ENCODE measurements at places on chromosomes 4 and X.

DNA sequence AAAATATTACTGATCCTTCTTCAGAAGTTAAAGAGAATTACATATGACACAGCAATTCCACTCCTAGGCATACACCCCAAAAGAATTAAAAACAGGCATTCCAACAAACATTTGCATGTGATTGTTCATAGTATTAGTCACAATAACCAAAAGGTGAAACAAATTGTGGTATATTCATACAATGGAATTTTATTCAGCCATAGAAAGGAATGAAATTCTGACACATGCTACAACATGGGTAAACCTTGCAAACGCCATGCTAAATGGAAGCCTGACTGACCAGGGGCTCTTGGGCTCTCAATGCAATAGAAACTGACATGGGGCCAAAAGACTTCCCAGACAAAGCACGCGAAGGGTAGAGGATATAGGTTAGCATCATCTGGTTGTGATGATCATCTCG lies 62.1 kb upstream of the S100G start:
- DNase-seq = no peak

DNA sequence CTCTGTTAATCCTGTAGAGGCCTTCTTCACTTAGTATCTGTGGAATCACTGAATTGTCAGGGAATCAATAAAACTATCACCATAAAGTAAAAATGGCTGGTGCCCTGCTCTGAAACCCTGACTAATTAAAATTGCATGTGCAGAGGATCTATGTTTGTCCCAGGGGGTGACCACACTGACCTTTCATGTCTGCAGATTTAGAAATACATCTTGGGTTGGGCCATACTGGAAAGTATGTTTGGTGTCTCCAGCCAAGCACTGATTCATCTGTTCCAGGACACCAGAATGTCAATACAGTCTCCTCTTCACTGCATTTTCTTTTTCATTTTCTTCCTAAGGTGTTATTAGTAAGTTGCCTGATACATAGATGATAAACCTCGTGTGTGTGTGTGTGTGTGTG lies 490.9 kb upstream of the INTU start:
- DNase-seq = peak; percentile 76

DNA sequence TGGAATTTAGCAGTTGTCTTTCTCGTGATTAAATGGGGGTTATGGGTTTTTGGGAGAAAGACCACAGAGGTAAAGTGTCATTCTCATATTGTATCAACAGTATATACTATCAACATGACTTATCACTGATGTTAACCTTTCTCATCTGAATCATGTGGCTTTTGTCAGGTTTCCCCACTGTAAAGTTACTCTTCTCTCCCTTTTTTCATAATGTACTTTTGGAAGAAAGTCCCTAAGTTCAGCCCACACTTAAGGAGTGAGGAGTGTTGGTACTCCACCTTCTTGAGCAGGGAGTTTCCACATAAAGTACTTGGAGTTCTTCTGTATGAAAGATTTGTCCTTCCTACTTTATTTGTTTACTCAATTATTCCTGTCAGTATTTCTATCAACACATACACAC lies 169.9 kb downstream of the ZNF330 start:
- no peak for DNase-seq

- DNase-seq = no peak
These were observed 94.1 kb downstream of the RNF150 start for GRCh38 chr4:141039156-141039555.

DNA sequence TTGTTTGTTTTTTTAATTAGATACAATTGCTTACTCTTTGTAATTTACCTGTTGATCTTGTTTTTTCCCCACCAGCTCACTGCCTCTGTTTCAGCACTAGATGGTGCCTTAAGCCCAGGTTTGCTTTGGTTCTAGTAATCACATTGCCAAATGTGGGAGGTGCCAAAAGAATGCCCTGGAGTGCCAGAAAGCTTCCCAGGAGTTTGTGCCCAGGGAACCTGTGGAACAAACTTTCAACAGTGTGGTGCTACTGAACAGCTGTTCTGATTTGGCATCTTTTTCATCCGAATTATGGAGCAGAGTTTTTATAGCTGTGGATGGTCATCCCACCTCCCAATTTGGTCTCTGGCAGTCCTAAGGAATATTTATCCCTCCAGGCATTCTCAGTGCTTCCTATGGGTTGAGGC lies 1000.7 kb downstream of the STIM2 start:
- no peak for DNase-seq

DNA sequence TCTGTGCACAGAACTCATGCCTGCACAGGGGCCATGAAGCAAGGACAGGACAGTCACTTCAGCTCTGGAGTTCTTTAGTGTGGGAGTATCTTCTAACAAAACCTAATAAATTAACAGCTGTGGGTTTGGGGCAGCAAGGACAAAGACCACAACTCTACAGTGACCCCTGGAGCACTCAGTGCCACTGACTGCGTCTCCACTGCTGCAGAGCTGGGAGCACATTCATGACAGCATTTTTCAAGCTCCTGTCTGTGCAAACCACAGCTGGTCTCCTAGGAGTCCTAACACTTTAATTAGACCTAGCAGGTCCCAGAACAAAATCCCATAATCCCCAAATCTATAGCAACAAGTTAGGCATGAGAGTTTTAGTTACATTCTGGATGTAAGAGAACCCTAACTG lies 76.5 kb downstream of the RTL9 start:
- DNase-seq = no peak

GRCh38 chr4:42843694-42844093 lies 48.8 kb upstream of the GRXCR1 start:
- no peak for DNase-seq

- DNase-seq = no peak
These were observed 2.8 kb downstream of the SH3D19 start for GRCh38 chr4:151322570-151322969.

DNA sequence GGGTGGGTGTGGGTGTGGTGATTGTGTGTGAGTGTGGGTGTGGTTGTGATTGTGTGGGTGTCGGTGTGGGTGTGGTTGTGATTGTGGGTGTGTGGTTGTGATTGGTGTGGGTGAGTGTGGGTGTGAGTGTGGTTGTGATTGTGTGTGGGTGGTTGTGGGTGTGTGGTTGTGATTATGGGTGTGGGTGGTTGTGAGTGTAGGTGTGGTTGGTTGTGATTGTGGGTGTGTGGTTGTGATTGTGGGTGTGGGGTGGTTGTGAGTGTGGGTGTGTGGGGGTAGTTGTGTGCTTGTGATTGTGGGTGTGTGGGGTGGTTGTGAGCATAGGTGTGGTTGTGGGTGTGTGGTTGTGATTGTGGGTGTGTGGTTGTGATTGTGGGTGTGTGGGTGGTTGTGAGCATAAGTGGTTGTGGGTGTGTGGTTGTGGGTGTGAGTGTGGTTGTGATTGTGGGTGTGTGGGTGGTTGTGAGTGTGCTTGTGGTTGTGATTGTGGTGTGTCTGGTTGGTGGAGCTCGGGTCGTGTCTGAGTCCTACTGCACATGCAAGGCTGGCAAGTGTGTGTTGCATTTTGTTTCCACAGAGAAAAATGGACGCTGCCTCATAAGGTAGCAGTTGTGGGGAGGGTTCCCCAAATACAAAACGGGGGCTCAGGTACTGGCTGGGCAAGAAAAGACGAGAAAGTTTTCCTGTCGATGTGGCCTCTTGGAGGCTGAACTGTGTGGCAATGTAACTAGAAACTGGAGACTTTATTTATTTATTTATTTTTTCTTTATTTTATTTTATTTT lies 116.7 kb downstream of the UBE2K start:
- no peak for DNase-seq

GRCh38 chrX:14851526-14851925 lies 21.3 kb downstream of the FANCB start:
- no peak for DNase-seq

DNA sequence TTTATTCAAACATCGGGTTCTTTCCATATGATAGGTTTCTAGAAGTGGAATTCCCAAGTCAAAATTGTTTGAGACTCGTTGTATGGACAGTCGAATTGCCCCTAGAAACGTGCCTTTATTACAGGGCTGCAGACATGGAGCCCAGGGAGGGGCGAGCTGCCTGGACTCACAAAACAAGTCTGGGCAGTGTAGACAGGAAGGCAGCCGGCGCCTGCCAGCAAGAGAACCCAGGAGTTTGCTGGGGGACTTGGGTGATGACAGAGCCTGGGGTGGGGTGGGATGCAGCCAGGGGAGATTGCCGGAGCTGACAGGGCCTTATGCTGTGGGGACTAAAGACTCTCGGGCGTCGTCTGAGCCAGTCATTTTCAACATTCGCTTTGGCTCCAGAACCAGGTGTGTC lies 107.4 kb upstream of the MSX1 start:
- no peak for DNase-seq

DNA sequence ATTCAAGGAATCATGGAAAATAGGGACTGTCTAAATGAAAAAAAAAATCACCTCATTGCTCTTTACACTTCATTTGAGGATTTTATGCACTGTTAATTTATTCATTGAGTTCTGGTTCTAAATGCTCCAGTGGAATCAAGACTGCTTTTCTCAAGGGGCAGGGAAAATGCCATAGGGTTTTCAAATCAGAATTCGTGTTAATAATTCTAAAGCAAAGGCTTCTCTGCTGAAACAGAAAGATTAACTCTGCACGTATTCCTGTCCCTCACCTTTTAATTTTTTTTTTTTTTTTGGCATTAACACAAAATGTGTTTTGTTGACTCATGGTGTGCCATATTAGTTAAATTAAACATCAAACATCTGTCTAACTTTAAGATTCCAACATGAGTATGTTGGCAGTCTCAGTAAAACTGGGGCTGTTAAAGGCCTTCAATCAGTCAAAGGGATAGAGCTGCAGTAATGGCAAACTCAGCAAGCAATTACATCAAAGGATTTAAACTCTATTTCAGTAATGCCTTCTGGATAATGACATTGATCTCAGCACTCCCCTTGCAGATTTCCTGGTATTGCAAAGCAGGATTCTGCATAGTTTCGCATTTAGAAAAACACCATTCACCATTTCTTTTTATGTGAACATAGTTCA lies 878.1 kb downstream of the RAPGEF2 start:
- no peak for DNase-seq

DNA sequence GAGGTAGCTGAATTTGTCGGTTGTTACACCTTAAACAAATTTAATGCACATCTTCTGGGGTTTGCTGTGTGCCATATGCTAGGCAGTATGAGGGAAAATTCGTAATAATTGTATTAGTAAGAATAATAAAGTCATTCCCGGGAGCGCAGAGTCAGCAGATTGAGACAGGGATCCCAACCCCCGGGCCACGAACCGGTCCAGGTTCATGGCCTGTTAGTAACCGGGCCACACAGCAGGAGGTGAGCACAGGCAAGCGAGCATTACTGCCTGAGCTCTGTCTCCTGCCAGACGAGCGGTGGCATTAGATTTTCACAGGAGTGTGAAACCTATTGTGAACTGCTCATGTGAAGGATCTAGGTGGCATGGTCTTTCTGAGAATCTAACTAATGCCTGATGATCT lies 114.9 kb downstream of the PCDH7 start:
- no peak for DNase-seq

- no peak for DNase-seq
These were observed 841.1 kb downstream of the CENPC start for GRCh38 chr4:66704243-66704642.

DNA sequence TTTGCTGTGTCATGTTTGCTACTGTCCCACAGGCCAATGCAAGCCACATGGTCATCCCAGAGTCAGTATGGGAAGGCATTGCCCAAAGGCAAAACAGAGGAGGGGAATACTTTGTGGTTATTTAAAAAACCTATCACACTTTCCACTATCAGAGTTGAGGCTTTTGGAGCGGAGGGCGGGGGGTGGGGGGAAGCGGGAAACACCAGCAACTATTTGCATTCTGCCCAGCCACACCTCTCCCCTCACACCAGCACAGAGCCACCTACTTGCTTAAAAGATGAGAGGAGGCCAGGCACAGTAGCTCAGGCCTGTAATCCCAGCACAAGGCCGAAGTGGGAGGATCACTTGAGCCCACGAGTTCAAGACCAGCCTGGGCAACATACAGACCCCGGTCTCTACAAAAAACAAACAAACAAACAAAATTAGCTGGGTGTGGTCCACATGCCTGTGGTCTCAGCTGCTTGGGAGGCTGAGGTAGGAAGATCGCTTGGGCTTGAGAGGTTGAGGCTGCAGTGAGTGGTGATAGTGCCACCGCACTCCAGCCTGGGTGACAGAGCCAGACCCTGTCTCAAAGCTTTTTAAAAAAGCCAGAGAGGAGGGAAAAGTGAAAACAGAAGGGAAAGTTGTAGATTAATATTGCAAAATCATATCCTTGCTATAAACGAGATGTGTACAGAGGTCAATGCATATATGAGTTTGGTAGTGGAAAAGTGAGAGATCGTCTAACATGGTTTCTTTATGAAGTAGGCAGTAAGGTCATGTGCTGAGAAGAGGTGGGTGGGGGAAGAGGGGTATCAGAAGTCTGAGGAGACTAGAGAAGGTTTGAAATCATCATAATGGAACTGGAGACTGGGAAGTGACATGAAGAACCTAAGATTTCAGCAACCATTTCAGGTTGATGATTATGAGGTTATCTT lies 1.9 kb upstream of the CHST7 start:
- DNase-seq = no peak

Data from GM04503 (cell line).